Calu3 (cell line): ENCODE measurements at places on chromosomes 1 and 21. TPM values are rescaled to one million over a fixed set of nuclear protein-coding genes. Genes with fewer than 3 reads are reported as not detected.
A peak's percentile ranks its signal among the peaks of the same experiment; 100 is the strongest.

DNA sequence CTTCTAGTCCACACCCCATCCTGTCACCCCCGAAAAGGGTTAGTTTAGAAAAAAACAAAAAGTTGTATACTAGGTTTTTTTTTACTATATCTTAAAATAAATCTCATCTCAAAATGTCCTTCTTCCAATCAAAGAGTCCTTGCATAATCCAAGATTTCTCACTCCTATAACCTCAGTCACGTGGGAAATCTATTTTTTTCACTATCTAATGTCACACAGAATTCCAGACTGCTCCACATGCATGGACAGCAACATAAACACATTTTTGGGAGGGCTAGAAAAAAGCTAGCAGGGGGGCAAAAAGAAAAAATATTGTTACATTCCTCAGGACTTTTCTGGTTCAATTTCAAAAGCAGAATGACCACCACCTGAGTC, 39.3 kb downstream of the TGFBR3 start:
- no peaks in the 10 kb centered on the region for H3K27me3 ChIP-seq
- H3K27ac ChIP-seq, result no peak overlapping the region
- DNase-seq, result no peak
- no peaks in the 10 kb centered on the region for H3K36me3 ChIP-seq

- H3K36me3 ChIP-seq, result peaks cover 8% of the 10 kb centered on the region
- H3K27ac ChIP-seq, result no peak overlapping the region
- no peaks in the 10 kb centered on the region for H3K27me3 ChIP-seq
Measured at GRCh38 chr21:42413500-42413899, 9.8 kb downstream of the UBASH3A start.

GRCh38 chr1:7962014-7962335, 464 bp downstream of the PARK7 start:
- peak overlapping the region; percentile 99 for H3K4me3 ChIP-seq
- H3K27ac ChIP-seq, result peak overlapping the region; percentile 95
- H3K4me1 ChIP-seq, result peaks cover 4% of the 10 kb centered on the region
- H3K27me3 ChIP-seq, result no peaks in the 10 kb centered on the region
- peaks cover 42% of the 10 kb centered on the region for H3K36me3 ChIP-seq

GRCh38 chr1:167625040-167625823, 4.8 kb upstream of the RCSD1 start:
- H3K27ac ChIP-seq, result no peak overlapping the region
- no peaks in the 10 kb centered on the region for H3K36me3 ChIP-seq
- peaks cover 8% of the 10 kb centered on the region for H3K4me1 ChIP-seq
- H3K4me3 ChIP-seq, result no peak overlapping the region

GRCh38 chr1:50959303-50959912, 659 bp downstream of the FAF1 start:
- H3K36me3 ChIP-seq, result peaks cover 20% of the 10 kb centered on the region
- peak overlapping the region; percentile 67 for H3K27ac ChIP-seq
- H3K4me1 ChIP-seq, result peaks cover 18% of the 10 kb centered on the region
- H3K4me3 ChIP-seq, result peak overlapping the region; percentile 83

- no peak for DNase-seq
- peaks cover 20% of the 10 kb centered on the region for H3K4me1 ChIP-seq
- H3K27me3 ChIP-seq, result no peaks in the 10 kb centered on the region
- H3K4me3 ChIP-seq, result no peak overlapping the region
Measured at GRCh38 chr1:224565611-224566406, 50.3 kb upstream of the CNIH3 start.

DNA sequence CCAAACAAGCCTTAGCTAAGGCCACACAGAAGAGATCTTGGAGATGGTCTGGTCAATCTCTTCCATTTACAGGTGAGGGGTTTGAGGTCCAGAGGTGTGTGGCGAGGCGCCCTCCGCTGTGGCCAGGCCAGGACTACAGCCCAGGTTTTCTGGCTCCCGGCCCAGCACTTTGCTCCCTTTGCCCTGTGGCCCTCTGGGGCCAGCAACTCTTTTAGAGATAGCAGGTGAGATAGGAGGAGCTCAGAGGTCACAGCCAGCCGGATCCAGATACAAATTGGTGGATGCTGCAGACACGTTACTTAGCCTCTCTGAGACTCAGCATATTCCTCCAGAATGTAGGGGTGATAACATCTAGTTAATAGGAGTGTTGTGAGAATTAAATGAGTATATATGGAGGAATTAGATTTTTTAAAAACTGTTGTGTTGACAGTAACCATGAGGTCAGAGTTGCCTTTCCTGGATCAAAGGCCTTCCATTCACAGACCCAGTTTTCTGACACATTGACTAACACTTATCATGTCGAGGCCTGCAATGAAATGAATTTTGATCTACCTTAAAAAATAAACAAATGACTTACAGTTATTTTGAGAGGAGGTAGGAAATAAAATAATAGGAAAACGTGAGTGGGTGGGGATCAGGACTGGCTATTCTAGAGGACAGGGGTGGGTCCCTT, 16.6 kb downstream of the TEX35 start:
- no peak overlapping the region for H3K4me3 ChIP-seq
- no peak for DNase-seq
- peak overlapping the region; percentile 37 for H3K27ac ChIP-seq
- H3K36me3 ChIP-seq, result no peaks in the 10 kb centered on the region

GRCh38 chr1:156106624-156107488, 7.7 kb upstream of the LMNA start:
- H3K27ac ChIP-seq, result peak overlapping the region; percentile 89
- peak overlapping the region; percentile 64 for H3K4me3 ChIP-seq
- DNase-seq, result no peak
- H3K27me3 ChIP-seq, result no peaks in the 10 kb centered on the region
- H3K36me3 ChIP-seq, result peaks cover 41% of the 10 kb centered on the region

DNA sequence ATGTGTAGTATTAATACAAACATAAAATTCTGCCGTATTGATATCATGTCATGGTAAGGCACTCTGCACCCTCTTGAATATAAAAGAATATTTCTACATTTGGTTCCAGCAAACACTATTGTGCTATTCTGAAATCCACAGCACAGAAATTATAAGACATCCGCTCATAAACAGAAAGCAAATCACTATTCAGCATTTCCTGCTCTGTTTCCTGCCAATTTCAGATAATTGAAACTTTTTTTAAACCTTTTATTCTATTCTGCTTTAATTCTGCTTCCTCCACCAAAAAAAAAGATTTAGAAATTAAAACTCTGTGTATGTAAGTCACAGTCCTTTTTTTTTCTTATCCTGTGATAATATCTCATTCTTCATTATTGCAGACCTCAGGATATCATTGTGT, 39.6 kb upstream of the PLEKHO1 start:
- no peak overlapping the region for H3K4me3 ChIP-seq
- no peak overlapping the region for H3K27ac ChIP-seq
- no peaks in the 10 kb centered on the region for H3K36me3 ChIP-seq
- no peaks in the 10 kb centered on the region for H3K27me3 ChIP-seq
- no peaks in the 10 kb centered on the region for H3K4me1 ChIP-seq

DNA sequence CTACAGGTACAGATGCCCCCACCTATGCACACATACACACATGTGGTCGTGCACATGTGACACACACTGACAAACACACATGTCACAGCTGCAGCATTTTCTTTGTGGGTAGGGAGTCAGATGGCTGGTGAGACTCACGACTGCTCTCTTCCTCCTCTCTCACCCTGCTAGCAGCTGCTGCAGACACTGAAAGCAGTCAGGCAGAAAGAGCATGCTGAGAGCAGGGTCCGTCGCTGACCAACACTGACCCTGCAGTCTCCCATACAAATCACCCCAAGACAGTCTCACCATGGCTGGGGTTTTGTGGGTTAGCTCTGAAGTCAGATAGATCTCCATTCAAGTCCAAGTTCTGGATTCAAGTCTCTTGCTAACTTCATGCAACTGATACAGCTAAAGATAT, 188.3 kb downstream of the ASTN1 start:
- DNase-seq, result no peak
- H3K27me3 ChIP-seq, result peaks cover 18% of the 10 kb centered on the region
- no peak overlapping the region for H3K4me3 ChIP-seq
- no peaks in the 10 kb centered on the region for H3K36me3 ChIP-seq
- H3K27ac ChIP-seq, result no peak overlapping the region

DNA sequence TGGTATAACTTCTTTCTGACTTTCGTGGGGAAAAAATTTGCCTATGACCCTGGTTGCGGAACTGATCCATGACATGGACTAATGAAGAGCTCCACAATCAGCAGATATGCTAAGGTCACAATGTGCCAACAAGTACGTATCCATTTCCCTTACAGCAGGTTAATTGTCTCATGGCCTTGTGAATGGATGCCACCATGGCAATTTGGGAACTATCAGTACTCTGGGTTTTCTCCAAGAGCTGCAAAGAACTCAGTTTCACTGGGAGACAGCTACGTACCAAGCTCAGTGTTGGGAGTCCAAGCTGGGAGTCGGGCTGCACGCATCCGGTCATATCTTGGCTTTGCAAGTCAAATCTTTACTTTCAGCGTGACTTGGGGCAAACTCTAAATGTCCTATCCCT, 64.8 kb downstream of the TIAM1 start:
- no peaks in the 10 kb centered on the region for H3K36me3 ChIP-seq
- no peaks in the 10 kb centered on the region for H3K27me3 ChIP-seq
- H3K27ac ChIP-seq, result no peak overlapping the region
- DNase-seq, result no peak
- peaks cover 13% of the 10 kb centered on the region for H3K4me1 ChIP-seq

The RBM11 gene
- 0.81 and 1.7 TPM in 2 replicates for total RNA-seq

The SLC27A3 gene
- 9.0 and 11.9 TPM in 2 replicates for total RNA-seq

The FOXE3 gene
- total RNA-seq, result not detected in 2 replicates

The VWA1 gene
- total RNA-seq, result 78.7 and 78.9 TPM in 2 replicates

The UMODL1 gene
- total RNA-seq, result 0.22 TPM in 1 of 2 replicates, not detected in the other

The SPRR2F gene
- total RNA-seq, result not detected in 2 replicates

The CD1B gene
- total RNA-seq, result not detected in 2 replicates

The RAB7B gene
- total RNA-seq, result 1.1 and 1.3 TPM in 2 replicates
